Dorsolateral prefrontal cortex (tissue), 122 donors: ENCODE measurements at places on chromosomes 6 and 20. TPM values are rescaled to one million over a fixed set of nuclear protein-coding genes. Genes with fewer than 3 reads are reported as not detected.

CBLN4 gene
- total RNA-seq, result 34.6 TPM

PI16 gene
- 12.2 TPM for total RNA-seq

SEMG1 gene
- total RNA-seq, result not detected

DSP gene
- total RNA-seq, result 1.7 TPM

AFG1L gene
- total RNA-seq, result 21.2 TPM

SLC13A3 gene
- total RNA-seq, result 22.1 TPM

RGS17 gene
- total RNA-seq, result 9.1 TPM

MYLK2 gene
- not detected for total RNA-seq

ARFRP1 gene
- 44.9 TPM for total RNA-seq

PDE7B gene
- 8.3 TPM for total RNA-seq

ZSCAN23 gene
- total RNA-seq, result 6.7 TPM

PAK5 gene
- 21.2 TPM for total RNA-seq

ARMC12 gene
- total RNA-seq, result 0.96 TPM

FOXF2 gene
- total RNA-seq, result 2.8 TPM

SYCP2L gene
- total RNA-seq, result 13.5 TPM

ZDHHC14 gene
- total RNA-seq, result 48.1 TPM

KIAA1586 gene
- total RNA-seq, result 30.3 TPM

SLC17A3 gene
- not detected for total RNA-seq

HLA-DQB2 gene
- total RNA-seq, result 0.94 TPM

PDYN gene
- total RNA-seq, result 2.1 TPM

SLC17A2 gene
- total RNA-seq, result not detected

AVP gene
- total RNA-seq, result not detected

PEX7 gene
- total RNA-seq, result 5.1 TPM

RNF114 gene
- 72.2 TPM for total RNA-seq

OR2H2 gene
- not detected for total RNA-seq

PGC gene
- not detected for total RNA-seq

EFCAB8 gene
- not detected for total RNA-seq

PRR18 gene
- total RNA-seq, result 35.9 TPM

YIPF3 gene
- total RNA-seq, result 69.8 TPM

PRL gene
- not detected for total RNA-seq

BNIP5 gene
- not detected for total RNA-seq

VSTM2L gene
- total RNA-seq, result 94.9 TPM

CNR1 gene
- 53.4 TPM for total RNA-seq

LIN28B gene
- 1.5 TPM for total RNA-seq

NKAIN4 gene
- 14.7 TPM for total RNA-seq

PRDM1 gene
- total RNA-seq, result 3.4 TPM
